ENCODE measurements at places on chromosomes 1 and 21.
A peak's percentile ranks its signal among the peaks of the same experiment; 100 is the strongest.

DNA sequence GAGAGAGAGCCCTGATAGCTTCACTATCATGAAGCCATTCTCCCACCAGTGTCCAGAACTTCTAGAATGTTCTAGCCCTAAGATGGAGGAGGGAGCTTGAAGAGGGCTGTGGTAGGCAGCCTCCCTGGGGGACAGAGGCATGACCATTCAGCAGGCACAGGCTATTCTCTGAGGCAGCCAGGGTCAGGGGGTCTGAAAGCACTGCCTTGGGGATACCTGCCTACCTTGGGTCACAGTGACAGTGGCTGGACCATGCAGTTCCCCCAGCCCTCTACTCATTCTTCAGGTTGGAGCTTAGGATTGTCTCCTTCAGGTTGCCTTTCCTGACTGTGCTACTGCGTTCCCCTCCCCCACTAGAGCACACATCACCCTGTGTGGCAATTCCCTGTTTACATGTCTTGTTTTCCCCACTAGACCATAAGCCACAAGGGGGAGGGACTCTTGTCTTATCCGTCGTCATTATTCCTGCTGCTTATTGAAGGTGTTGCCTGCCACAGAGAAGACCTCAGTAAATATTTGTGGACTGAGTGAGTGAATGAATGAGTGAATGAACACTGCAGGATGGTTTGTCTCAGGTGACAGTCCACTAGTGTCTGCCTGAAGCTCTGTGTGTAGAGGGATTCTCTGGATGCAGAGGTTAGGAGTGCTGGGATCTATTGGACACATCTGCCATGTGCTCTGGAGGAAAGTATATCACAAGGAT is 5.2 kb downstream of the ZDHHC18 start:
- DNase-seq, result no peak

DNA sequence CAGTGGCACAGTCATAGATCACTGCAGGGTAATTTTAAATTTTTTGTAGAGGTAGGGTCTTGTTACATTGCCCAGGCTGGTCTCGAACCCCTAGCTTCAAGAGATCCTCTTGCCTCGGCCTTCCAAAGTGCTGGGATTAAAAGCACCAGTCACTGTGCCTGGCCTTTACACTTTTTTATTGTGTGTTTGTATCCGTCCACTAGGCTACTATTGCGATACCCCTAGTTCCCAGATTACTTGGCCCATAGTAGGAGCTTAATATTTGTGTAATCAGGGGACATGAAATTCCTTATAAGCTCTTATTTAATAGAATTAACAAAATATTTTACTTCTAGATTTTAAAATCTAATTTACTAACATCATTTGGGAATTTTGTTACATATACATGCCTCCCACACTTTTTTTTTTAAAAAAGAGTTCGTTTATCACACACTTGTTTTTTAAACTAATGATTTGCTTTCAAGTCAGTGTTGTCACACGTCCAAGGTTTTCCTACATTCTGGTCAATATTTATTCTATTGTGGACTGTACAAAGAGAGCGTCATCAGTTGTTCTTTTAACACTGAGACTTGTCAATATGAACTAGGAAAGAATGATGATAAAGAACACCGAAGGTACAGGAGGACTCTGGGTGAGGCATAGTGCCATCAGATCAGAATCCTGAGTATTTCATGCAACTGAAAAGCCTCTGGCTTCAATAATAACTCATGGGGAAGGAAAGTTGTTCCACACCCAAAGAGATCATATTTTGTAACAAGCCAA is 63.7 kb downstream of the LEPR start:
- DNase-seq, result no peak

GRCh38 chr1:83692524-83693381 is 306.2 kb downstream of the TTLL7 start:
- peak; percentile 29 for DNase-seq

GRCh38 chr1:228341814-228342626 is 64.6 kb downstream of the TRIM11 start:
- DNase-seq, result peak; percentile 0

- no peak for DNase-seq
Measured at GRCh38 chr1:175399795-175400194, 207.2 kb upstream of the KIAA0040 start.

- DNase-seq, result no peak
Measured at GRCh38 chr1:205441716-205442050, 14.2 kb downstream of the BLACAT1 start.

DNA sequence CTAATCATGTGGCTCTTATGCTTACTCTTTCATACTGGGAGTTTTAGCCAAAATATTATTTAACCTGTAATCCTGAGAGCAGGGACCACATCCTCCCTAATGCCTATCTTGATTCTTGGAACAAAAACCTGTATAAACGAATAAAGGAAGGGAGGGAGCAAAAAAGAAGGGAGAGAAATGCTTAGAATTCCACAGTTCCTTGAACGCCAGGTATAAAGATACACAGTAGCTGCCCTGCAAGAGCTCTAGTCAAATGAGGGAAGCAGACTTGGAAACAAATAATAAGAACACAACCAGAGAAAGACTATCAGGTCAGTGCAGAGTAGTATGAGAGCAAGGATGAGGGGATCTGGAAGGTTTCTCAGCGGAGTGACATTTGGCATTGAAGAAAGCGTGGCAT is 116.3 kb downstream of the SLC30A10 start:
- no peak for DNase-seq

- DNase-seq, result peak; percentile 19
Measured at GRCh38 chr1:245177071-245177900, 22.5 kb downstream of the KIF26B start.

- DNase-seq, result no peak
Measured at GRCh38 chr1:115949156-115949555, 27.2 kb upstream of the SLC22A15 start.

DNA sequence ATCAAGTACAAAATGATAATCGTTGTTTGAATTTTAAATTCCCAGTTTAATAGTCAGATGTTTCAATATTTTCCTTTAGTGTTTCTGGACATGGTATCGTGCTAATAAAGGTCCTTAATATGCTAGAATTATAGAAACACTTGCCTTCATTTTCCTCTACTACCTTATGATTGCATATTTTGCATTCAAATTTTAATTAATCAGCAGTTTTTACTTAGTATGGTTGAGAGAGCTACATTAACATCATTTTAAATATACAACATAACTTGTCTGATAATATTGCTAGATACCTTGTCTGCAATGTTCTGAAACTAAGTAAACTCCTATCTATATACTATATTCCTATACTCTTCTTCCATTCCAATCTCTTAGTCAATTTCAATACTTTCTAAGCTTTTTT is 66.3 kb downstream of the USH2A start:
- DNase-seq, result no peak
